ENCODE measurements at places on chromosomes 6 and 20.

- no peak for DNase-seq
These were observed 24.4 kb downstream of the MAP1LC3A start for GRCh38 chr20:34582911-34583310.

- no peak for DNase-seq
These were observed 370.5 kb upstream of the RSPO3 start for GRCh38 chr6:126747728-126748540.

- DNase-seq, result no peak
These were observed 726.0 kb downstream of the KIF16B start for GRCh38 chr20:15847196-15847784.

DNA sequence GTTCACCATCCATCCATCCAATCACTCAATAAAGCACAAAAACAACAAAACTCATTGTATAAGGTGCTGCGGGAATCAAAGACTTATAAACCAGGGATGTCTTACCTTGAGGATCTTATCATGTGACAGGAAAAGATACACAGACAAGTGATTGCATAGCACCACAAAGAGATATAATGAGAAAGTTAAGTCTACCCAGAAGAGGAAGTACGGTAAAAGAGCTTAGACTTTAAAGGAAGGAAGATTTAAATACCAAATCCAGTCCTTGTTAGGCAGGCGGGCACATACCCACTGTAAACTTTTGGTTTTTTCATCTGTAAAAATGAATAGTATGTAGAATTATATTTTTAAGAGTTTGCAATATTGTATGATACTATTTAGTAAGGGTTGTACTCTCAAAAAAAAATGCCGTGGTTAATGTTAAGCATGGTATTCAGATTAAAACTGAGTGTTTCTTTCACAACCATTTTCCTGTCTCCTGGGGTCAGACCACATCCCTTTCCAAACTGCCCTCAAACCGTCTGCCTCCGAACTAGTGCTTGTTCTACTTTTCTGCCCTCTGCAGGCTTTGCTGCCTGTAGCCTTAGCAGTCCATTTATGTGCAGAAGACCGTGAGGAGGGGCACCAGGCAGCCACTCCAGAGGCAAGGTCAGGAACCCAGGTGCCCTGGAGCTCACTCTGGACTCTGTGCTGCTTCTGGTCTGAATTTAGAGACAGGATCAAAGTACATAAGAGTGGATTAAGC, 179.5 kb upstream of the SYNDIG1 start:
- DNase-seq, result no peak

DNA sequence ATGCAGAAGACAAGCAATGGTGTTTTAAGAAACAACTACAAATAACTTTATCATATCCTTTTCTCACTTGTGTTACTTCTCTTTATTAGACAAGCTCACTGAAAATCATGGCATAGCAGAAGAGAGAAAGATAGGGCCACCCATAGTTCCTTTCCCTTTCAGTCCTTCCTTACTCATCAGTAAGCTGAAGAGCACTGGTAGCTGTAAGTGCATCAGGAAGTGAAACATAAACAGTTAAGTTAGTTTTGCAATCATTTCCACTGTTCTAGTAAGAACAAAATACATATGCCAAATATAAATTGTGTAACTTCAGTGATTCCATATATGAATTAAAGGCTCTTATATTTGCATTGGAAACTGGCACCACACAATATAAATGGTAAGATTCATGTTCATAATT, 220.1 kb downstream of the HACE1 start:
- no peak for DNase-seq

DNA sequence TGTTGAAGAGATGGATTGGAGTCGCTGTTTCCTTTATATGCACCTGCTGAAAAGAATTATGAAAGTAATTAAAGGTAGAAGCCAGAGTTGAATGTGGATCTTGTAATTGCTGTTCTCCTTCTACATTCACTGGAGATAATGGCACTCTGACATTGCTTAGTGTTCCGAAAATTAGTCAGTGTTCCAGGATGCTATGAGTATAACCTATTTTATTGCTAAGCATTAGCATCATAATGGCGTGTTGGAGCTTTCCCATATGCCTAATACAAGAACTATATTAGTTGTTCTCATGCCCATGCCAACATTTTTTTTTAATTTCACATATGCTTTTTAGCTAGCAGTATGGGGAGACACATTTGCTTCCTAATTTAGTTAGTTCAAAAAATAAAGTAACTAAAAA, 236.4 kb downstream of the ARHGAP18 start:
- no peak for DNase-seq

DNA sequence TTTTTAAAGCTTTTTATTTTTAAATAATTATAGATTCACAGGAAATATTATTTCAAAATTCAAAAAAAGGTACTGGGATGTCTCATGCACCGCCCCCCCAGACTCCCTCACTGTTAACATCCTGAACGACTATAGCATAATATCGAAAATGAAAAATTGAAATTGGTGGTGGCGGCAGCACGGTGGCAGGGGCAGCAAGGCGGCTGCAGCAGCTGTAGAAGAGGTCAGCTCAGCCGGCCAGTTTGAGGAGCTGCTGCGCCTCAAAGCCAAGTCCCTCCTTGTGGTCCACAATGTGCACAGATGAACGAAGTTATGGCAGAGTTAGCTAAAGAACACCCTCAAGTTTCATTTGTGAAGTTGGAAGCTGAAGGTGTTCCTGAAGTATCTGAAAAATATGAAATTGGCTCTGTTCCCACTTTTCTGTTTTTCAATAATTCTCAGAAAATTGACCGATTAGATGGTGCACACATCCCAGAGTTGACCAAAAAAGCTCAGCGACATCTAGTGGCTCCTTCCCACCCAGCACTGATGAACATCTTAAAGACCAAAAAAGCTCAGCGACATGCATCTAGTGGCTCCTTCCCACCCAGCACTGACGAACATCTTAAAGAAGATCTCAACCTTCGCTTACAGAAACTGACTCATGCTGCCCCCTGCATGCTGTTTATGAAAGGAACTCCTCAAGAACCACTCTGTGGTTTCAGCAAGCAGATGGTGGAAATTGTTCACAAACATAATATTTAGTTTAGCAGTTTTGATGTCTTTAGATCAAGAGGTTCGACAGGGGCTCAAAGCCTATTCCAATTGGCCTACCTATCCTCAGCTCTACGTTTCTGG, 100.8 kb downstream of the FAM217A start:
- DNase-seq, result peak; percentile 6

- DNase-seq, result no peak
These were observed 118.3 kb downstream of the KHDRBS2 start for GRCh38 chr6:62167736-62168135.

DNA sequence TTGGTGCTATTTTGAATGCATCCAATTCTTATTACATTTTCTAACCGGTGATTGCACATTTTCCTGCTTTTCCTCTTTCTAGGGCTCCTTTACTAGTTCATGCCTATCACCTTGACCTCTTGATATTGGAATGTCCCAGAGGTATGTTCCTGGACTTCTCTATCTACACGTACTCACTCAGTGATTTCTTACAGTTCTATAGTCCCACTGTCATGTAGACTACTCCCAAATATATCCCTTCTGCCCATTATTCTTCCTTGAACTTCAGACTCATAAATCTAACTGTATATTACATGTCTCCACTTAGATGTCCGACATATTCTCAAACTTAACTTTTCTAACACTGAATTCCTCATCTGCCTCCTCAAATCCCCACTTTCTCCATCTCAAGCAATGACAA, 7.2 kb upstream of the AHI1 start:
- DNase-seq, result no peak

- no peak for DNase-seq
These were observed 43.2 kb upstream of the TXNDC5 start for GRCh38 chr6:7953753-7954152.

DNA sequence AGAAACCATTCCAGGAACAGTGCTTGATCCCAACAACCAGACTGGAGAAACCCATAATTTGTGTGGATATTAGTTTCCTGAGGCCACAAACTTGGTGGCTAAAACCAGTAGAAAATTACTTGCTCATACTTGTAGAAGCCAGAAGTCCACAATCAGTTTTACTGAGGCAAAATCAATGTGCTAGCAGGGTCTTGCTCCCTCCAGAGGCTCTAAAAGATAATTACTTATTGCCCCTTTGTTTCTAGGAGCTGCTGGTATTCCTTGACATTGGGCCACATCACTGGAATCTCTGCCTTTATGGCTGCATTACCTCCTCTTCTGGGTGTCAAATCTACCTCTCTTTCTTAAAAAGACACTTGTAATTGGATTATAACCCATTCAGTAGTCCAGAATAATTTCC, 142.2 kb upstream of the SAMD5 start:
- no peak for DNase-seq

DNA sequence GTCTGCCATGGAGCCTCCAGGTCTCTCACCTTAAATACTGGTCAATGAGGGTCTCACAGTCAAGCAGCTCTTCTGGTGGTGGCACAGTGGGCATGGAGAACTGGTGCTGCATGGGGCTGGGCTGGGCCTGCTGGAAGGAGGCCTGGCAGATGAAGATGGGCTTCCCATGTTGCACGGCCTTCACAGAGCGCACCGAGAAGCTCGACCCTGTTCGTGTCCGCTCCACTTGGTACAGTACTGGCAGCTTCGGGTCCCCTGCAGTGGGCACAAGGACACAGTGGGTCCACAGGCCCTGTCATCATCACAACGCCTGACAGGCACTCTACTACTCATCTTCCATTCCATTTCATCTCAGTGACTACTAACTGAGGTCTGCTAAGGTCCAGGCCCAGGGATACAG, 8.8 kb downstream of the ACOT8 start:
- DNase-seq, result no peak

DNA sequence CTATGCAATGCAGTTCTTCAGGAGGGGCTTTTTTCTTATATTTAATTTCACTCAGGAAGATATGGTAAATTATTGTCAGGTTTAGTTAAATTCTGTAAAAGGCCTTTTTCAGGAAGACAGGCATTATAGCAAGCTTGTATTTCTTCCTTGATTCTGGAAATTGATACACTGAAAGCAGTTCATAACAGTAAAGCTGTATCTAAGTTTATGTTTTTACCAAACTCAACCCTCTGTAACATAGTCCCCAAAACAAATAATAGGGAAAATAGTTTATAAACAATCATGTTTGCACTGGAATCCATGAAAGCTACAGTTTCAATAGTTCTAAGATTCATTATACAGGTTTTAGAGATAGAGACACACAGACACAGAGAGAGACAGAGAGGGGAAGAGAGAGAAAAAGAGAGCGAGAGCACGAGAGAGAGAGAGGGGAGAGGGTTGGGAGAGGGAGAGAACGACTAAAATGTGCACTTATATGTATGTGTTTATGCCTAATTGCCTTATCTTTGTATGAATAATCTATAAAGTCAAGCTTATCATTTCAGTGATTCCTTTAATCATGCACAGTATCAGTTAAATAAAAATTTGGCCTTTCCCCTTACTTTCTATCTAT, 454.4 kb downstream of the RFPL4B start:
- no peak for DNase-seq

All from stimulated activated CD4-positive, alpha-beta T cell treated with anti-CD3 and anti-CD28 coated beads, Interleukin-1b, Interleukin-23, amount 100 ng/mL, for 24 hours (primary cell).